ENCODE measurements at places on chromosomes 1 and 21. TPM values are rescaled to one million over a fixed set of nuclear protein-coding genes. Genes with fewer than 3 reads are reported as not detected.

- H3K27me3 ChIP-seq = no peaks in the 10 kb centered on the region
- H3K4me3 ChIP-seq = no peak overlapping the region
- peaks cover 4% of the 10 kb centered on the region for H3K4me1 ChIP-seq
- DNase-seq = no peak
Measured at GRCh38 chr1:32363713-32364112, 1.4 kb downstream of the TSSK3 start.

DNA sequence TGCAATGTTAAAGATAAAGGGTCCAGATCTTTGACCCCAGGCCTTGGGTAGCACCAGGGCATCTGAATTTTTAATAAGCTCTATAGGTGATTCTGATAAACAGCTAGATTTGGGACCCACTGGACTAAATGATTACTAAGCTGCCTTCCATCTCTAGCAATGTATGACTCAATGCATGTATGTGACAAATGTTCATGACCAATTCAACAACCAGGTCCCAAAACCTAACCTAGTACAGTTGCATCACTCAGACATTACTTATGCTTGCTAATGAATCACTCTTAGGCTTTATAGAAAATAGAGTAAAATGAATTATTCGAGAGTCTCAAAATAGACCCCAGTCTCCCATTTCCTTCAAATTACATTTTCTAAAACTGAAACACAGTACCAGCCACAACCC, 35.5 kb downstream of the RCAN1 start:
- H3K36me3 ChIP-seq = no peaks in the 10 kb centered on the region
- H3K27ac ChIP-seq = no peak overlapping the region
- H3K4me1 ChIP-seq = no peaks in the 10 kb centered on the region

DNA sequence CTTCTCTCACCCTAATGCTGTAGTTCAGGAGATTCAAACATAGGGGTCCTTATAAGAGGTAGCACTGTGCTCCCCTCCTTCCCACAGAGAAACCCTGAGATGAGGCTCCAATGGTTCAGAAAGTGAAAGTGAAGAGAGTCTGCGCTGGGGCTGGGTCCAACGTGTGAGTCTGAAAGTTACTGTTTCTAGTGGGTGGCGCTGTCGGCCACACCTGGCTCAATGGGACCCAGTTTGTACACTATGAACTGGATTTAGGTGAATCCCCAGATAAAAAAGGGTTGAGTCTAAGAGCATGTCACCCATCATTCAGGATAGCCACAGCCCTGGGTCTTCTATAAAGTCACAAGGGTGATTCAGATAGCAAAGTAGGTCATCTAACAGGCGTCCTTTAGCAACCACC, 2.8 kb downstream of the SMCP start:
- H3K27ac ChIP-seq = no peak overlapping the region
- no peak overlapping the region for H3K4me3 ChIP-seq
- no peak for DNase-seq
- H3K27me3 ChIP-seq = no peaks in the 10 kb centered on the region

Gene SPRR2A
- not detected for total RNA-seq

Gene WARS2
- total RNA-seq = 15.6 TPM

GRCh38 chr1:3954170-3955169, 54.4 kb upstream of the C1orf174 start:
- H3K4me3 ChIP-seq = no peak overlapping the region
- DNase-seq = no peak
- H3K36me3 ChIP-seq = no peaks in the 10 kb centered on the region

- no peaks in the 10 kb centered on the region for H3K27me3 ChIP-seq
- no peak overlapping the region for H3K4me3 ChIP-seq
- no peaks in the 10 kb centered on the region for H3K4me1 ChIP-seq
Measured at GRCh38 chr1:1175221-1176062, 1.8 kb downstream of the TTLL10 start.

DNA sequence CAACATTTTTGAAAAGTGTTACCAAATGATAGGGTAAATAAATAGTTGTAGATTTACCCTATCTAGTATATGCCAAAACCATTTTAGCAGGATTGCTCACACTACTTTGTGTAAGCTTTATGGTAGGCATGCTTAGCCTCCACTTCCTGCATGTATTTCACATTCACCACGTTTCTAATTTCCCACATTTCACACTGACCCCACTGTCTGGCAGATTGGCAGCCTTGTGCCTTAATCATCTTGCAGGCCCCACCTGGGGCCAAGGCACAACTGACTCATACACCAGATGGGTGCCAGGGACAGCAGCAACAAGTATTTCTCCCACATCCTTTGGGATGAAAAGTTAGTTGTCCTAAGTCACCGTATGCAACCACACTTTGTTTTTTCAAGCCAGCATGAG, 21.2 kb upstream of the CENPF start:
- no peaks in the 10 kb centered on the region for H3K27me3 ChIP-seq
- H3K36me3 ChIP-seq = no peaks in the 10 kb centered on the region
- H3K4me3 ChIP-seq = no peak overlapping the region
- no peak overlapping the region for H3K27ac ChIP-seq

Gene LHX8
- not detected for total RNA-seq

GRCh38 chr1:234531151-234531635, 52.2 kb upstream of the TARBP1 start:
- peaks cover 45% of the 10 kb centered on the region for H3K4me1 ChIP-seq
- H3K4me3 ChIP-seq = peak overlapping the region; percentile 3
- no peaks in the 10 kb centered on the region for H3K27me3 ChIP-seq
- H3K27ac ChIP-seq = peak overlapping the region; percentile 99
- no peak for DNase-seq

- no peaks in the 10 kb centered on the region for H3K36me3 ChIP-seq
- H3K4me3 ChIP-seq = no peak overlapping the region
- H3K27ac ChIP-seq = no peak overlapping the region
Measured at GRCh38 chr1:75632350-75632949, 21.5 kb upstream of the SLC44A5 start.

Gene CTSS
- total RNA-seq = 11.3 TPM

Gene KANK4
- 6.8 TPM for total RNA-seq

Gene HTR6
- not detected for total RNA-seq

Gene TARS2
- 17.4 TPM for total RNA-seq

Gene ESRRG
- 16.2 TPM for total RNA-seq

DNA sequence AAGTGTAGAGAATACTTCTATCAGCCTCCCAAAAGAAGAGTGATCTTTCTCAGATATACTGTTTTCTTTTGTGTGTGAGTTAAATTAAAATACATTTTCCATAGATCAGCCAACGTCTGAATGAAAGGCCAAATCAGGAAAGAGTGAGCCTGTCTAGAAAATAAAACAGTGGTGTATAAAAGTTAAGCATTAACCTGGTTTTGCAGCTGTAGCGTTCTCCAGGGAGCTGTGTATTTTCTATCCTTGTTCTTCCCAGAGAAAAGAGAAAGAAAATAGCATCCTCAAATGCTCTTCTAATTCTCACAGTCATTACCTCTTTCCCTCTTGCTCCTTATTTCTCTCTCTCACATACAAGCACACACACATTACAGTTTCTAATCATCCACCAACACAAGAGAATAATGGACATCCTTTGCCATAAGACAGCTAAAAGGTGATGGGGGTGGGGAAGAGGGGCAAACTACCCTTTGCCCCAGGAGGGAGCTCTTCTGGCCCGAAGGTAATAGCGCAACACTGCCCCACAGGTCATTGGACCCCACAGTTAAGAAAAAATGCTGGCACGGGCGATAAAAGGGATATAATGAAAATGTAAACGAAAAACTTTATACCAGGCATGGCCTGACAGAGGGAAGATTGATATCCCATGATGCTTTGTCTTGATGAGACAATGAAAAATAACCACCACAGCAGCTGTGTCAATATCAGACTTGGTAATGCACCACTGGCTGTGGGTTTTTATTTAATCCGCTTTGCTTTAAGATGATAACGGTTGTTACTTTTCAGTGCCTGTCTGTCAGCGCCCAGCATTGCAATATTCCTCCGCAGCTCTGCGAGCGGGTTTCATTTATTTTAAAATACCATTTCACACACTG, 150.3 kb downstream of the NUF2 start:
- H3K36me3 ChIP-seq = no peaks in the 10 kb centered on the region
- no peaks in the 10 kb centered on the region for H3K4me1 ChIP-seq
- no peak overlapping the region for H3K27ac ChIP-seq
- DNase-seq = no peak
- H3K27me3 ChIP-seq = no peaks in the 10 kb centered on the region
- H3K4me3 ChIP-seq = no peak overlapping the region

DNA sequence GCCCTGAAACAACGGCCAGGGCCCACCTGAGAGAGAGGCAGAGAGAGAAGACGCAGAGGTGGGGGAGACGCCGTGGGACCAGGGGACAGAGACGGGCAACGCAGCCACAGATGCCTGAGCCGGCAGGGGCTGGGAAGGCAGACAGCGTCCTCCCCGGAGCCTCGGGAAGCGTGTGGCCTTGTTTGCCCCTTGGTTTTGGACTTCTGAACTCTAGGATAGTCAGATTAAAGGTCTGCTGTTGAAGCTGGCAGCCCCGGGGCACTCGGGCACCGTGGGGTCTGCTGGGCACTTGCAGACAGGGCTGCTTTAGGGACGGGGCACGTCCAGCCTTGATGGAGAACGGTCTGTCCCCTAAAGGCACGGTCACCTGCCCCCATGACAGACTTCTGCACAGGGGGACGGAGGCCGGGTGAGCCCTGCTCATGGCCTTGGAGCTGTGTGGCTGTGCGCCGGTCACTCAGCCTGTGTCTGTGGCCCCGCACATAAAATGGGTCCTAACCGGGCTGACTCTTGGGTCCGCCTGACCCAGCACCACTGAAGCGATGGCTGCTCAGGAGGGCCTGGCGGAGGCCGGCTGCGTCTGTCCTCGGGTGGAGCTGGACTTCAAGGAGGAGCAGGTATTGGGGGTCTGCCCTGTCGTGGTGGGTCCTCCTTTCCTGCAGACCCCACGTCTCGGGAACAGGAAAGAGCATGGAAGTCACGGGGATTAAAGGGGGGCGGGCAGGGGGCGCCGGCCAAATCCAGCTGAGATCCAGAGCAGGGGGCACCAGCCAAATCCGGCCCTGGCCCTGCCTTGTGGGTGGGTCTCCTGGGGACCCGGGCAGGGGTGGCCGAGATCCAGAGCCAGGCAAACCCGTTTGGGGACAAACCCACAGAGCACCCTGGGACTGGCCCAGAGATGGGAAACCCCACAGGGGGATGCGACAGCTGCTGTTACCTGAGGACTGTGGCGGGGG, 9.6 kb upstream of the RNF223 start:
- H3K36me3 ChIP-seq = no peaks in the 10 kb centered on the region
- DNase-seq = no peak

DNA sequence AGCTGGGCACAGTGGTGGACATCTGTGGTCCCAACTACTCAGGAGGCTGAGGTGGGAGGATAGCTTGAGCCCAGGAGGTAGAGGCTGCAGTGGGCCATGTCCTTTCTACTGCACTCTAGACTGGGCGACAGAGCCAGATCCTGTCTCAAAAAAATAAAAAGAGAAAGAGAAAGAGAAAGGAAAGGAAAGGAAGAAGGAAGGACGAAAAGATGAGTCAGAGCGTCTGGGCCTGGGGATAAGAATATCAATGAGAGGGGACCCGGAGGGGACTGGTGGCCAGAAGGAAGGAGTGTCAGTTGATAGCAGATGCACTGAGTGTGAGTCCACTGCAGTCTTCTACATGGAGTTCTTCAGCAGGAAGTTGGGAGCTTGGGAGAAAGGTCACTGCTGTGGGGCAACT, 75.6 kb downstream of the SYT6 start:
- H3K27ac ChIP-seq = no peak overlapping the region
- H3K4me1 ChIP-seq = no peaks in the 10 kb centered on the region
- H3K4me3 ChIP-seq = no peak overlapping the region

- H3K27ac ChIP-seq = no peak overlapping the region
- DNase-seq = no peak
- H3K4me1 ChIP-seq = no peaks in the 10 kb centered on the region
- H3K4me3 ChIP-seq = no peak overlapping the region
- no peaks in the 10 kb centered on the region for H3K36me3 ChIP-seq
Measured at GRCh38 chr21:14480411-14481031, 65.6 kb downstream of the SAMSN1 start.

Gene CD58
- total RNA-seq = 13.7 TPM

DNA sequence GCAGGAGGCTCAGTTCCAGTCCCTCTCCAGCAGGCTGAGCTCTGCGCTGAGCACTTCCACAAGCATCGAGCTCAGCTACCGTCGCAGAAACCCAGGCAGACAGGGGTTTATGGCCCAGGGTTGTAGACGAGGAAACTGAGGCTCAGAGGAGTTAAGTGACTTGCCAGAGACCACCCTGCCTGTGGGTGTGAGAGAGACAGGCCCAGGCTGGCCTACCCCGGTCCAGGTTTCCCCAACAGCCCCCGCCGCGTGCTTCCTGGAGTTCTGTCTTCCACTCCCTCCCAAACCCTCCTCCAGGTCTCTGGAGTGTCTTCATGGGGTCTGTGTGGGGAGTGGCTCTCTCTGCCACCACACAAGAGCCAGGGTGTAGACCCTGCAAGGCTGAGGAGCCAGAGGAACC, 615.9 kb downstream of the PTPRU start:
- no peaks in the 10 kb centered on the region for H3K27me3 ChIP-seq
- H3K36me3 ChIP-seq = no peaks in the 10 kb centered on the region
- H3K4me3 ChIP-seq = no peak overlapping the region
- H3K4me1 ChIP-seq = no peaks in the 10 kb centered on the region
- no peak for DNase-seq

DNA sequence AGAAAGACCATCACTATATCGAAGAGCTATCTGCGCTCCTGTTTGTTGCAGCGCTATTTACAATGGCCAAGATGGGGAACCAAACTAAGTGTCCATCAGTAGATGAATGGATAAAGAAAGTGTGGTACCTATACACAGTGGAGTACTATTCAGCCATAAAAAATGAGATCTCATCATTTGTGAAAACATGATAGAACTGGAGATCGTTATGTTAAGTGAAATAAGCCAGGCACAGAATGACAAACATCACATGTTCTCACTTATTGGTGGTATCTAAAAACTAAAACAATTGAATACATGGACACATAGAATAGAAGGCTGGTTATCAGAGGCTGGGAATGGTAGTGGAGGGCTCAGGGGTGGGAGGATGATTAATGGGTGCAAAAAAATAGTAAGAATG, 256.2 kb downstream of the SRGAP2C start:
- no peaks in the 10 kb centered on the region for H3K36me3 ChIP-seq
- DNase-seq = no peak
- H3K27ac ChIP-seq = no peak overlapping the region

GRCh38 chr1:2558861-2559260, 2.7 kb downstream of the TNFRSF14 start:
- H3K27ac ChIP-seq = no peak overlapping the region
- H3K4me1 ChIP-seq = peaks cover 20% of the 10 kb centered on the region
- H3K27me3 ChIP-seq = no peaks in the 10 kb centered on the region
- no peak overlapping the region for H3K4me3 ChIP-seq
- no peak for DNase-seq

GRCh38 chr1:242691610-242691945, 167.1 kb upstream of the PLD5 start:
- no peak overlapping the region for H3K4me3 ChIP-seq
- no peaks in the 10 kb centered on the region for H3K4me1 ChIP-seq
- no peaks in the 10 kb centered on the region for H3K27me3 ChIP-seq

- H3K4me1 ChIP-seq = no peaks in the 10 kb centered on the region
- no peak for DNase-seq
- no peaks in the 10 kb centered on the region for H3K36me3 ChIP-seq
- H3K27me3 ChIP-seq = no peaks in the 10 kb centered on the region
- no peak overlapping the region for H3K4me3 ChIP-seq
Measured at GRCh38 chr1:65558215-65558614, 137.7 kb downstream of the LEPR start.

GRCh38 chr1:41880261-41880660, 38.5 kb downstream of the HIVEP3 start:
- no peak overlapping the region for H3K4me3 ChIP-seq
- no peaks in the 10 kb centered on the region for H3K36me3 ChIP-seq
- H3K27ac ChIP-seq = no peak overlapping the region
- no peaks in the 10 kb centered on the region for H3K27me3 ChIP-seq

Gene SEC16B
- total RNA-seq = 3.2 TPM

GRCh38 chr1:147919896-147920295, 8.3 kb upstream of the GPR89B start:
- H3K27ac ChIP-seq = no peak overlapping the region
- H3K4me1 ChIP-seq = no peaks in the 10 kb centered on the region
- no peaks in the 10 kb centered on the region for H3K27me3 ChIP-seq
- no peak for DNase-seq

Gene IVL
- 0.57 TPM for total RNA-seq
